ENCODE measurements at places on chromosomes 1 and 21.

GRCh38 chr1:212917858-212918257 lies 32.5 kb upstream of the VASH2 start:
- DNase-seq = no peak

- no peak for DNase-seq
These were observed 116.6 kb upstream of the CDC42BPA start for GRCh38 chr1:227434808-227435444.

GRCh38 chr21:33063375-33063883 lies 6.5 kb upstream of the OLIG1 start:
- no peak for DNase-seq

- DNase-seq = no peak
These were observed 121.2 kb upstream of the KIAA0040 start for GRCh38 chr1:175313672-175314225.

DNA sequence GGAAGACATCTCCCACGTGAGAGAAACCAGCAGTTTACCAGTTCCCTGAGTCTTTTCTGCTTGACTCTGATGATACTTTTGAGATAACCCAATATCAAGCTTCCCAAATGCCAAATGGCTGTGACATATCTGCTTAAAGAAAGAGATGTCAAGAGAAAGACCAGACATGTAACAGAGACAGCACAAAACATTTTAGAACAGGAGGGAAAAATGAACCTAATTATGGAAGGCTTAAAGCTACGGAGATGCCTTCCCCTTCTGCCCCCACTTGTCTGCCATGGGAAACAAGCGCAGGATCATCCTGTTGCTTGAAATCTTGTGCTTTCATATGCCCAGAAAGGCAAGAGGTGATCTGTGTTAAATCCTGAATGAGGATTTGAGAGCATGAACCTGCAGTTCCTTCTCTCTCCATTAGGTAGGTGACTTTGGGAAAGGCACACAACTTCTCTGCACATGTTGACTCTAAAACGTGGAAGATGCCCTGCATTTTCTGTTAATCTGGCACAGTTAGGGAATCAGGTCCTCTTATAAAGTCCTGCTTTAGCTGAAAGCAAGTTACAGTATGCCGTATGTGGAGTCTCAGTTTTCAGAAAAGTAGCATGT lies 46.7 kb upstream of the MTR start:
- DNase-seq = no peak

DNA sequence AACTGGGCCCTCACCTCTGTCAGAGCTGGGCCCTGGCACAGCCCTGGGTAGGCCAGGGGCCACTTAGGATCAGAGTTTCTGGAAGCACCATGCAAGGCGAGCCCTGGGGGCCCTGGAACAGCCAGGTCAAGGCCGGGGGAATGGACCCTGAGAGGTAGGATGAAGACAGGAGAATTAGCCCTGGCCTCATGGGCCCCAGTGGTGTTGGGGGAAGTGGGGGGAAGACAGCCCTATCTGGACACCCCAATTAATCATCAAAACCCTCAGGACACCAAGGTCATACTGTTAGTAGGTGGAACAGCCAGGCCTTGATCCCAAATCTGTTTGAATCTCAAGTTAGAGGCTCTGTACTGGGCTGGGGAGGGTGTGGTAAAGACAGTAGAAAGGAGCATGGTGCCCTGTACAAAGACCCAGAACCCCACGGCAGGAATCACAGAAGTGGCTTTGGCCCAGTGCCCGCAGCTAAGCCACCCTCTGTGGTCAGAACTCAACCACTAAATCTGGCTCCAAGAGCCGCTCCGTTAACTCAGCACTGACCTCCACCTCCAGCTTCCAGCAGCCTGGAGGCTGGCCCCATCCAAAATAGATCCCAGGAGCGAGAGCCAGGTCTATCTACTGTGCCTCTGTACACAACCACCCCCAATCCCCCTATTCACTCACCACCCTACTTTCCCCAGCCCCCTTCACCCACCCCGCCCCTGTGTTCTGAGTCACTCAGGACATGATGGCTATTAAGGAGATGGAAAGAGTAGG lies 14.0 kb upstream of the TRIM63 start:
- DNase-seq = no peak

- no peak for DNase-seq
These were observed 203.0 kb downstream of the RWDD3 start for GRCh38 chr1:95437011-95437410.

DNA sequence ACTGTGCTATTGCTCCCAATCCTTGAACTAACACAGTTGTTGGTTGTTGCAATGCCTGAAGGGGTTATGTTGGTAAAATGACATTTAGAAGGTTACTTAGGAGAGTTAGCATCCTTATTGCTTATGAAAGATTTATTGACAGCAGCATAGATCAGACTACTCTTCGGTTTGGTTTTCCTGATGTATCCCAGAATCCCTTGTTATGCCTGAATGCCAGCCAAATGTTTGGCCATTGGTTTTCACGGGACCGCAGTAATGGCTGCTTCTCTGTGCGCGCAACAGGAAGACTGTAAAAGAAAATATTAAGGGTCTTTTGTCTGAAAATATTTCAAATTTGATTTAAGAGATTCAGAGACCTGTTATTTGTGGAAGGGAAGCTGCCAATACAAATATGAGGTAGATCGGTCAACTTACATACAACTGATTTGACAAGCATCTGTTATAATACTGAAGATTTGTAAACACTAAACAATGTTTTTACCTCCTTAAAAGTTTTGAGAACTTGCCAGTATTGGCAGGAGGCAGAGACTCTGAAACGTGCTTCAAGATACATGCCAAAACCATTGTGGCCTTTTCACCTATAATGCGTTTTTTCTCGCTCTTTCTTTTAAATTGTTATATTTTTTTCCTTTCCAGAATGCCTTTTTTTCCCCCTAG lies 8.3 kb downstream of the NFIA start:
- no peak for DNase-seq

DNA sequence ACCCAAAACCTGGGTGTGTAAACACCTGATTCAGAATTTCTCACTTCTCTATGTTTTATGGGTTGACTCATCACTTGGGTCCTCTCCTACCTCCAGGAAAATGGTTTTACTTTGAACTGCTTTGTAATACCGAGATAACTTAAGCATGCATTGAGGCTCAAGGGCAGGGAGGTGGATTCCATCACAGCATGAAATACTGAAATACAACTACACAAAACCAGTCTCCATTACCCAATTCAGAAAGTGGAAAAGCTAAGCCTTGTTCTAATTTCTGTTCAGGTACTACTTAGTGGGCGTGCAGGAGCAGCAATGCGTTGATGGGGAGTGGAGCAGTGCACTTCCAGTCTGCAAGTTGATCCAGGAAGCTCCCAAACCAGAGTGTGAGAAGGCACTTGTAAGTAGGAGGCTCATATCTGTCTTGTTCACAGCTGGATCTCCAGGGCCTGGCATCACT lies 6.1 kb upstream of the C4BPA start:
- no peak for DNase-seq

- no peak for DNase-seq
These were observed 9.8 kb downstream of the ECE1 start for GRCh38 chr1:21280482-21280881.

DNA sequence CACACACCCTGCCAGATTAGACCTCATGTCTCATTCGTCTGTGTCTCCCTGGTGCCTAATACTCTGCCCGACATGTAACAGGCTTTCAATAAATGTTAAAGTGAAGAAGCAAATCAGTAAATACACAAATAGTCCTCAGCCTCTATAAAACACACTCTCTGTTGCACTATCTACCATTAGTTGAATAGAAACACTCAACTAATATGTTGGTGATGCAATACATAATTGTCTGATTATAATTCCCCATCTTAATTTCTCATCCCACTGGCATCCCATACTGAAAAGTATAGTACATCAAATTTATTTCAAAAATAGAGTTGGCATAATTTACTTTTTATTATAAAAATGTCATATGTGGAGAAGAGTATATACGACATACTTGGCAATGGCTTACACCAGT lies 162.4 kb downstream of the PAPPA2 start:
- DNase-seq = no peak

DNA sequence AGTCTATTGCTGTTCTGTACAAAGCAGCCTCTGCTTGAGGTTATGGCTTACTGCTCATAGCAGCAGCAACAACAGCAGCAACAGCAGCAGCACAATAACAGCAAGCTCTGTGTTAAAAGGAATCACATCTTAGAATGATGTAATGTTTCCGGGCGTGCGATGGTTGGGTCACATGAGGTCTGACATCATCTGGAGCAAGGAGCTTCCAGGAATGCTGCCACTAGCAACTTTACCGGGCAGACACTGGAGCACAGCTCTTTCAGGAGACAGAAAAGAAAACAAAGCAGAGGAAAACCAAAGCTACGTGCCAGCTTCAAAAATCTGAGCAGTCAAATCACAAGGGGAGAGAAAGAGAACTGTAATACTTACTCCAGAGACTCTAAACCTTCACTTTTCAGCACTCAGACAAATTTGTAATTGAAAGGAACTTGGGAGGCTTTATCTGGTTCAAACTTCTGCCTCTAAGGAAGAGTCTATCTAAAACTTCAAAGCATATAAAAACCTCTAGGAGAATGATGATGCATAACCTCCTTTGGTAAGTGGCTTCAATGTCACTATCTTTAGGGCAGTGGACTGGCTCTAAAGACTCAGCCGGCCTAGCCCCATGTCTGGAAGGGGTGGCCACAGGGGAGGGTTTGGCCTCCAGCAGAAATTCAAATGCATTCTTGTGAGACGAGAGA lies 28.3 kb upstream of the RAB3GAP2 start:
- peak; percentile 43 for DNase-seq

- DNase-seq = no peak
These were observed 51.2 kb upstream of the SEC16B start for GRCh38 chr1:178020968-178021640.

GRCh38 chr1:121587777-121588176 lies 403.0 kb downstream of the SRGAP2C start:
- no peak for DNase-seq

GRCh38 chr1:240656531-240656930 lies 44.6 kb upstream of the GREM2 start:
- no peak for DNase-seq

DNA sequence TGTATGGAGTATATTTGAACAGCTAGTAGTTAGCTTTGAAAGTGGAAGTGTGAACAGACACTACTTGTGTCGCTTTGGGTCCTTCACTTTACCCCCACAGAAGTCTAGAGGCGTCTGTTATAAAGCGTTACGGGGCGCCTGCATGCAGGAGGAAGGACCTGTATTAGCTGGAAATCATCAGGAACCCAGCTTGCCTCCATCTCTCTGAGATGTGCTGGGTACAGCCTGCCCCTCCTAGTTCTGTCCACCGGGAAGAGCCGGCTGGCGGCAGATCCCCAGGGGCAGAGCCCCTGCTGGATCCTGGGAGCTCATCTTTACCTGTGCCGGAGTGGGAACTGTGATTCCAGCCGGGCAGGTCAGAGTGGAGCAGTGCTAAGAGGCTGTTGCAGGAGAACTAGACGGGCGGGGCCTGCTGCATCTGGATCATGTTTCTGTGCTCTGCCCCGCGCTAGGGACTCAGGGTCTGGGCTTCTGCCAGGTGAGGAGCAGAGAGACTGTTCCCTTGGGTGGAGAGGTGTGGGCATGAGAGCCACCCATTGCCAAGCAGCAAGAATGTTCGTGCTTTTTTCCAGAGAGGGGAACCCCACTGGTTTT lies 22.3 kb upstream of the SPSB1 start:
- no peak for DNase-seq

DNA sequence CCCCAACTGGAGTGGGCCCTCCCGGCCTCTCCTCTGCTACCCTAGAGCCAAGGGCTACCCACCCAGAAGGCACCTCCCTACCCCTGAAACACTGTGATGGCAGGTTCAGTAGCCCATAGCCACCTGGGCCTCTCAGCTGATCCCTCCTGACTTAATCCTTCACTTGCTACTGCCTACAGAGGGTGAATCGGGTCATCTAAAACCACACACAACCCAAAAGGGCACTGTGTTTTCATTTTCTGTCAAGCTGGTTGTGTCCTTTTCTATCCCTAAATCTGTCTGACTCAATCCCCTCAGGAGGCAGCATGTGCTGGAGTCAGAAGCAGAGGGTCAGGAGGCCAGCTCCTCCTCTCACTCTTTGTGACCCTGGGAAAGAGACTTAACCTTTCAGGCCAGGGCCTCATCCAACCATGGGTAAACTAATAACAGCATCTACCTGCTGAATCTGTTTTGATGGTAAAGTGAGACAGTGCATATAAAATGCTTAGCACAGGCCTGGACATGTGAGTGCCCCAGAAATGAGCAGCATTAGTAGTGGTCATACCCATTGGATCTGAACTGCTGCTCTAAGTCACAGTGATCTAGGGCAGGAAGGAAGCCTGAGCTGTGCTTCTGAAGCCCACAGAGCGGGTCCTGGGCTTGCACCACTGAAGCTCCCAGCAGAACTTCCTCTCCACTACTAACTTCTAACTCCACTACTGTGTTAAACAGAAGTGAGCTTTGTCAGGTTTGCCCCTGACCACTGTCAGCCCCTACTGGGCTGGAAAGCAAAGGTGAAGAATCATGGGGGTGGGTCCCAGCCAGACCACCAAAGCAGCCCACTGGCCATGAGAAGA lies 11.0 kb downstream of the PMVK start:
- no peak for DNase-seq

DNA sequence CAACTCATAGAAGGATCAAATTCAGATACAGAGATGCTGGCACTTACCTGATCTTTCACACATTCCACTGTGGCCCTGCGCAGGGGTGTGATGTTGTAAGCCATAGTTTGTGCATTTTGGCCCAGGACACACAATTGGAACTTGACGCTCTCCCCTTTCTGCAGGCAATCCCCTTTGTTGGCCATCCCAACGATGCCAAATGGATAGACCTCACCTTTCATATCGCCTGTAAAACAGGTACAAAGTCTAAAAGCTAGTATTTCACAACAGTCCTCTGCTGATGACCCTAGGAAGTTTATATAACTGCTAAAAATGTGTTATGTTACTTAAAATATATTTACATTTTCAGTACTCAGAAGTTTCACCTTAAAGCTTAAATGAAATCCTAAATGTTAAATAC lies 3.9 kb upstream of the NRAS start:
- no peak for DNase-seq

GRCh38 chr1:153790313-153790965 lies 15.2 kb downstream of the SLC27A3 start:
- DNase-seq = no peak

DNA sequence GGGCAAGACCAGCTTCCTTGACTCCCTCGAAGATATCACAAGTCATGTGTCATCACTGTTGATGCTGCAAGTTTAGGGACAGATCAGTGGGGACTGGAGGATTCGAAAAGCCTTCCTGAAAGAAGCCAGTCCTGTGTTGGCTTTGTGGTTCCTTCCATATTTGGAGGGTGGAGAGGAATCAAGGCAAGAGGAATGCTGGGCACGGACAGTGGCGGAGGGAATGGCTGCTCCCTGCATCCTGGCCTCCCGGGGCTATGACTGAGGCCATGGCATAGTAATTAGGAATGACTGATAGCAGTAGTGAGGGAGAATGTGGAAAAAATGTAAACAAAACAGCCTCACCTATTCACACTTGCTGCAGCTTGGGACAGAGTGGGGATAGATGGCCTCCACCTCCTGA lies 36.4 kb downstream of the VANGL1 start:
- DNase-seq = no peak

GRCh38 chr1:63975481-63975880 lies 201.7 kb downstream of the ROR1 start:
- no peak for DNase-seq

- DNase-seq = no peak
These were observed 193.2 kb downstream of the FMN2 start for GRCh38 chr1:240284656-240285414.

- DNase-seq = no peak
These were observed 17.3 kb upstream of the TNFSF4 start for GRCh38 chr1:173224280-173224892.

- DNase-seq = no peak
These were observed 200.0 kb downstream of the PTPRU start for GRCh38 chr1:29436181-29436785.

GRCh38 chr1:66502086-66502485 lies 31.9 kb upstream of the SGIP1 start:
- no peak for DNase-seq

Data from substantia nigra (tissue), 51 donors.